DND-41 (cell line): ENCODE measurements at places on chromosomes 1 and 21.
A peak's percentile ranks its signal among the peaks of the same experiment; 100 is the strongest.

- no peak for DNase-seq
Measured at GRCh38 chr1:180954801-180955165, 42.1 kb downstream of the KIAA1614 start.

- no peak for DNase-seq
Measured at GRCh38 chr1:100536031-100536430, 1.9 kb upstream of the GPR88 start.

- DNase-seq: no peak
Measured at GRCh38 chr21:17612023-17612564, 607 bp downstream of the BTG3 start.

DNA sequence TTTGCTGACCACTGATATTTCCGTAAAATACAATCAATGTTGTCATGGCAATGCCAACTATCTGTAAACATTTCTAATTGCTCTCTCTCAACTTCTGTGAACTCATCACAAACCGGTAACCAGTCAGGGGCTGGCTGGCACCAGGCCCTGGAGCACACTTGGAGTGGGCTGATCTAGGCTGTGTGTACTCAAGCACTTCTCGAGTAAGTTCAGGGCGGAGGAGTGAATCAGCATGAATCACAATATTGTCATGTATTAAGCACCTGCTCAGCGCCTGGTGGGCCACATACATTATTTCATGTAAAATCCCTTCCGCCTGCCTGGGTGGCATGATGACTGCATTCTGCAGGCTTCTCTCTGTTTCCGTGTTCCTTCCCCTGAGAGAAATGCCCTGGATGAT, 212.4 kb downstream of the FOXD2 start:
- no peak for DNase-seq

GRCh38 chr1:77341195-77341594, 59.4 kb downstream of the AK5 start:
- DNase-seq: no peak

DNA sequence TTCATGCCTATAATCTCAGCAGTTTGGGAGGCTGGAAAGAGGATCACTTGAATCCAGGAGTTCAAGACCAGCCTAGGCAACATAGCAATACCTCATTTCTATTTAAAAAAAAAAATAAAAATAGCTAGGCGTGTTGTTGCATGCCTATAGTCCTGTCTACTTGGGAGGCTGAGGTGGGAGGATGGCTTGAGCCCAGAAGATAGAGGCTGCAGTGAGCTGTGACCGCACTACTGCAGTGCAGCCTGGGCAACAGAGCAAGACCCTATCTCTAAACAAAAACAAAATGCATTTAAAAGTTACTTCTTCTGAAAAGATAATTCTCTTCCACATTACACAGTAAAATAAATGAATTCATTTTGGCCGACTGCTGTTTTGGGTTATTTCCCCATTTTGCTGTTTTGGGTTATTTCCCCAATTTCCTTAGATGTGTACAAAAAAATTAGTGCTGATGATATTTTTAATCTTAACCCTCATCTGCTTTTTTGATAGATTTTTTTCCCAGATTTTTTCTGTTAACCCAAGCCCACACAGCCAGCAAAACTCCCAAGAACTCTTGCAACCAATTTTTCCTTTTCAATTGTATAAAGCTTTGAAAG, 23.0 kb upstream of the SAMSN1 start:
- DNase-seq: no peak

- no peak for DNase-seq
Measured at GRCh38 chr1:55380355-55380970, 165.3 kb upstream of the USP24 start.

GRCh38 chr1:116743535-116743934, 10.7 kb upstream of the CD2 start:
- no peak for DNase-seq

DNA sequence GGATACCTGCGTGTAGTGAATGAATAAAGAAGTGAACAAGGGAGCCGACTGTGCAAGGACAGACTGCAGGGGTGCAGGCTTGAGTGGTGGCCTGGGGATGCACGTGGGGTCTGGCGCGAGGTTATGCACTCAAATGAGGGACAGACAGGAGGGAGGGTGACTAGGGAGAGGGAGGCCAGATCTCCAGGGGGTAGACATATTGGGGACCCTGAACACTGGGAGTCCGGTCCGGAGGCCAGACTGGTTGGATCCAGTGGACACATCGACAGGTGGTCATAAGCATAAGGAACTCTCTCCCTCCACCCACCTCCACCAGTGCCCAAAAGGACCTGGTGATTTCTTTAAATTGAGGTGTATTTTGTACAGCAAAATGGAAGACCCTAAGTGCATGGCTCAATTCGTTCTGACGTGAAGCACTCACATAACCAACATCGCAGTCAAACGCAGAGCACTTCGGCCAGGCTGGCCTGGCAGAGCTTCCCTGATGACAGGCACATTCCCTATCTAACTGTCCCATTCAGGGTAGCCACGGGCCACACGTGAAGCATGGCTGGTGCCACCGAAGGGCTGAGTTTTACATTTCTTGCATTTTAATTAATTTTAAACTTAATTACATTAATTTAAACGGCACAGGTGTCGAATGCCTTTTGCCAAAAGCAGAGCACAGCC, 14.0 kb downstream of the WNT3A start:
- DNase-seq: no peak

- no peak for DNase-seq
Measured at GRCh38 chr1:2639203-2639602, 6.4 kb upstream of the MMEL1 start.

GRCh38 chr1:68132426-68133130, 82.2 kb upstream of the DIRAS3 start:
- no peak for DNase-seq

DNA sequence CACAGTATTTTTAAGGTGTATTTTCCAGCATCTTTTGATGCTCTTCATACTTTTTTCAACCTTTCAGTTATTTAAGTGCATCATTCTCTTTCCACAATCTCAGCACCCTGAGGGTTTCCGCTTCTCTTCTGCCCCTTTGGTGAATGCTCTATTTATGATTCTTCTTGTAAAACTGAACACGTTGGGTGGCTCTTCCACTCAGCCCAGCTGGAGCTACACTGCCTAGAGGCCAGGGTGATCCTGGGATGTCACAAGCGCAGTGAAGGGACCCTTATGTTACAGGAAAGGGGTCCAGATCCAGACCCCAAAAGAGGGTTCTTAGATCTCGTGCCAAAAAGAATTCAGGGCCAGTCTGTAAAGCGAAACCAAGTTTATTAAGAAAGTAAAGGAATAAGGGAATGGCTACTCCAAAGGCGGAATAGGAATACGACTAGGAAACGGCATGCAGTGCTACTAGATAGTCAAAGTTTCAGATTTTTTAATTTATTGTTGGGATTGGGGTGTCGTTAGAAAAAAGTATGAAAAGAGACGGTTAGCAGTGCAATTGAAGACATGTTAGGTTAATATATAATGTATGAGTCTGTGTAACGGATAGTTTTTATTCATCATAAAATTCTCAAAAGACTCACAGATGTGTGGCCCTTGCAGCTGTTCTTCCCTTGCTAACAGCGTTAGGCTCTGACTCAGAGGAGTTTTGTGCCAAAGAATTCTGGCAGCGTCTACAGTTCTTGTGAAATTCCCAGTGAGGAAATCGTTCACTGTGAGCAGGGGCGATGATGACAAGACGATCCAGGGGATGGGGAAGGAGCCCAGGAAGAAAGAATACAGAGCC, 14.4 kb upstream of the ERVH48-1 start:
- no peak for DNase-seq

DNA sequence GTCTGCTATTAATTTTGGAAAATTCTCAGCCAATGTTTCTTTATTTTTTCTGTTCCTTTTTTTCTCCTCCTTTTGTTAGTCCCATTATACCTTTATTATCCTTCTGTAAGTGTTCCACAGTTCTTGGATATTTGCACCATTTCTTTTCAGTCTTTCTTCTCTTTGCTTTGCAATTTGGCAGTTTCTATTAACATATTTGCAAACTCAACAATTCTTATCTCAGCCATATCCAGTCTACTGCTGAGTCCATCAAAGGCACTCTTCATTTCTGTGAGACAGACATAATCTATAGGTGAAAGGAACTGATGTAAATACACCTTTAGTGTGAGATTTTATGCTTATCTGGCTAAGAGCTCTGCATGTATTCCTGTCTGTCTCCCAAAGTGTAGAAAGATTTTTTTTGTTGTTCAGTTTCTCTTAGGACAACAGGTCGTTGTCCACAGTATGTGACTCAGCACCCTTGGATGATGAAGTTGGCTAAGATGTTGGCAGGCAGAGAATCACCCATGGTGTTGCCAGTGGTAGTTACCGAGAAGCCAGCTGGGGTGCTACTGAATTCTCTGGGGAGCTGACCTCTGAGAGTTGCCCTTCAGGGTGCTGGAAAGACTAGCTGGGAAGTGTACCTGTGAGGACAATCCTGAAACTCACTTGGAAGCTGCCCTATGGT, 38.4 kb downstream of the LEPR start:
- DNase-seq: no peak

DNA sequence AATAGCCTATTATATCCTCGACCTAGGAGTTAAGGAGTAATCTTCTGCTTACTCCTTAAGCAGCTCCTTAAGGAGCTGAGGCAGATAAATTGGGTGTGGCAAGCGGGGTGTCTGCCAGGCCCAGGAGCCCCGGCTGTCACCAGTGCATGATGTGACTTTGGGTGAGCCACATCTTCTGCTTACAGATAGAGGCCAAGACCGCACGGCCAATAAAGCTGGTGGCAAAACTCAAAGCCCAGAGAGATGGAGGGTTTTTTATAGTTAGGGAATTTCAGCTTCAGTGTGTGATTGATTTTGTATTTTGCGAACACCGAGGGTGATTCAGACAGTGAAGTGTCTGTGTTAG, 9.8 kb downstream of the MX2 start:
- DNase-seq: no peak

- peak; percentile 62 for DNase-seq
Measured at GRCh38 chr1:52904927-52905698, 16.4 kb downstream of the ECHDC2 start.

DNA sequence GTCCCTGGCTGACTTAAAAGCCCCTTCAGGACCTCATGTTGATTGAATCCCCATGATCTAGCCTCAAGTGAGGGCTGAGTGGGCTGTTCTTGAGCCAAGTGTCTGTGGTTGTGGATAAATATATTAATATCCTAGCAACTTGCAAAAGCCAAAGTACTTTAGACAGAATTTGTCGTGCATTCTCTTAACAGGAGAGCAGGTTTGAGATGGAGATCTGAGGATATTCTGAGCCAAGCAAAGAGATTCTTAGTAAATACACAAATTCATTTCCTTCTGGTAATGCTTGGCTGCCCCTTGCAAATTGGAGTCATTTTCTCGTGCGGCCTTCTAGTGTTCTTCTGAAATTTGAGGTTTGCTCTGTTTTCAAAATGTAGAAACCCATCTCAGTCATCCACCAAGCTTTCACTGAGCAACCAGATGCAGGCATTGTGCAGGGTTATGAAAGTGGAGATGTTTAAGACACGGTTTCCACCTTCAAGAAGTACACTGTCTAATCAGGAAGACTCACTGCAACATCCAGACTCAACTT, 242.1 kb upstream of the JUN start:
- no peak for DNase-seq

GRCh38 chr1:38581396-38581795, 278.2 kb downstream of the RRAGC start:
- no peak for DNase-seq

DNA sequence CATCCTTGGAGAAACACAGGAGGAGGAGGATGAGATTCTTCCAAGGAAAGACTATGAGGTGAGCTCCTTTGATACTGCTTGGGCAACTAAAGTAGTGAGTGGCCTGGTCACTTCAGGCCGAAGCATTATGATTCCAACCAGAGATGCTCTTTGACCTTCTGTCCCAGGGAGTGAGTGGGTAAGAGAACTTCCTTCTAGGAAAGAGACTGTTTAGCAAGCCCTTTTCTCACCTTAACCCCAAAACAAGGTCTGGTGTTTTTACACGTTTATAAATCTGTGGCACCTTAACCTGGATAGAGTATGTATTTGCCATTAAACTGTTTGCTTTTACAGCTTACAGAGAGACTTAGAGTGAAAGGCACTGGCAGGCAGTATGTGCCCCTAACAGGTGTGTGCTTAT, 1.1 kb downstream of the CLCN6 start:
- no peak for DNase-seq

DNA sequence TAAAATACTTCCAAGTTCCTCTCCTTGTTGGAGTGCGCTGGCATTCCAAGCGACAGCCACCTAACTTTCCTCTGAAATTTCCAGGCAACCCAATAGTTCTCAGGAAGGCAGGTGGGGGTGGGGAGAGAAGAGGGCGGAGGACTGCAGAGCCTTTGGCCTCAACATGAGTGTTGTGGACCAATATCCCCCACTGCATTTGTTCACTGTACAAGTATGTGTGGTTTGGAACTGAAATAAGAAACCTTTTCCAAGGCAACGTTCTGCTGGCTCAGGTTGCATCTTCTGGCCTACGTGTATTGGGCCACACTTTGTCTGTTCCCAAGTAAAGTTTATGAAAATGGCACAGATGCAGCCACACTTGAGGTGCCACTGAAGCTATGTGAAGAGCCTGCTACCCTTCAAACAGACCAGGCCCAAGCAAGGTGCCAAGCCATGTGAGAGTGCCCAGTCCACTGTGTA, 153.4 kb downstream of the DHRS3 start:
- no peak for DNase-seq

- no peak for DNase-seq
Measured at GRCh38 chr1:164569866-164570265, 10.9 kb downstream of the PBX1 start.

- DNase-seq: no peak
Measured at GRCh38 chr1:28807986-28808385, 4.0 kb upstream of the OPRD1 start.

GRCh38 chr1:95146637-95147036, 29.5 kb downstream of the TLCD4 start:
- DNase-seq: no peak

- DNase-seq: no peak
Measured at GRCh38 chr1:2783435-2784397, 17.8 kb downstream of the TTC34 start.

GRCh38 chr1:200112290-200112689, 84.8 kb downstream of the NR5A2 start:
- no peak for DNase-seq

- DNase-seq: no peak
Measured at GRCh38 chr1:184518736-184519357, 132.0 kb downstream of the C1orf21 start.

DNA sequence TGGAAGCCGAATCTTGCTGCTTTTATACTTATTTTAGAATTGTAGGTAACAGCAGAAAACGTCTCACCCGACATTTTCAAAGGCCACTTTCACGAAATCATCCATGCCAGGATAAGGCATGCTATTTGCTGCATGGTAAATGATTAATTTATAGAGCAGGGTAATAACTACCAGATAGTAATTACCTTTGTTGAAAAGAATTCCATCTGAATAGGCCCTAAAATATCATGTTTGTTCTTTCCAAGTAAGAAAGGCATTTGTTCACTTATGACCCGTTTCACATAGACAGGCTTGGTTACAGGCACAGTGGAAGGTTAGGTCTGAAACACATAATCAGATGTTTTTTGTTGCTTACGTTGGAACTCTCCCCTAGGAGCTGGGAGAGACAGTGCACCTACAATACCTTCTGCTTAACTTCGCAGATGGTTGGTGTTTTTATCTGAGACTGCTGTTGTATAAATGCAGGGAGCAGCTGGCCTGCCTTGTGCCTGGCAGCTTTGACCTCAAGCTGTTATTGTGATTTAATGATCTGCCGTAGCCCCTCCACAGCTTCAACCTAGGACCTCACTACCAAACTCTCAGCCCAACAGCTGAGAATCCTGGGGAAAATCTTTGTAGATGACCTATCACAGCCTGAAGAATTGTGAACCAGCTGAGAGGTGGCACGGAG, 1.6 kb downstream of the SLC44A3 start:
- DNase-seq: no peak
